ENCODE measurements at places on chromosomes 5 and 9.

DNA sequence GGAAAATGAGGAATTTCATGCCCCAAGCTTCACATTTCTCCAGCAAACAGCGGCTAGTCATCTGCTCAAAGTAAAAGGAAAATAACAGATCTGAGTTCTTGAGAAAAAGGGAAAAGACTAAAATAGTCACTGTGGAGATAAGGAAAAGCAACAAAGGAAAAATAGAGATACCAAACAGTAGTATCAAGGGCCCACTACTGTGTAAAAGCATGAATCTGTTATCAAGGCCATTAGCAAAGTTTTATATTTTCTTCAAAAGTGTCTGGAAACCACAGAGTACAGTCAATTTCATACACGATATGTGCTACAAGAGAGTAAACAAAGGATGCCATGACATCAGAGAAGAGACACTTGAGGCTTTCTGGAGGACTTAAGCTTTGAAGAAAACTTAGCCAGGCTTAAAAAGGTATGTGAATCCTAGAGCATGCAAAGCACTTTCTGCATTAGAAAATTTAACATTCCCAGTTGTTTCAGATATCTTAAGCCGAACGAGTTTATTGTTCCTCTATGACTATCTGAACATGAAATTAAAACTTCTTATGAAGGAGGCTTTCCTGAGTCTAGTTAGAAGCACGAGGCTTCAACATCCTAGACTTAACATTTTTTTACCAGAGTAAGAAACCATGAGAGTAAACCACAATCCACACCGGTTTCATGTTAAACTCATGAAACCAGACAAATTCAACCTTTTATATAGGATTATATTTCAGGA, 1.2 kb downstream of the TTC33 start:
- DNase-seq = peak; percentile 25

DNA sequence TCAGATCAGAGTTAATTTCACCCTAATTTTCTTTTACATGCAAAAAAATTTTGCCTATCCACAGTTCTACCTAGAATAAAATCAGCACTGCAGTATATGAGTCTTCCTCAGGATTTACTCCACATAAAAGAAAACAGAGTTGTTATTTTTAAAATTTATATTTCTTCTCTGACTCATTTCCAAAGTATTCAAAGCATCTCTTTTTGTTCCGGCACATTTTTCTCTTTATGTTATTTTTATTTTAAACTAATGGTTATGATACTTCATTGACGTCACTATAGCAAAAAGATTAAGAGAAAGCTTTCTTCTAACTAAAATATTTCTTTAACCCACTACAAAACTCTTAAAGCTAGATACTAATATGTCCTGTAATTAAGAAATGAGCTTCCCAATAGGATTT, 590.4 kb downstream of the PRELID2 start:
- DNase-seq = no peak

GRCh38 chr9:128428644-128429512, 8.2 kb downstream of the CERCAM start:
- no peak for DNase-seq

DNA sequence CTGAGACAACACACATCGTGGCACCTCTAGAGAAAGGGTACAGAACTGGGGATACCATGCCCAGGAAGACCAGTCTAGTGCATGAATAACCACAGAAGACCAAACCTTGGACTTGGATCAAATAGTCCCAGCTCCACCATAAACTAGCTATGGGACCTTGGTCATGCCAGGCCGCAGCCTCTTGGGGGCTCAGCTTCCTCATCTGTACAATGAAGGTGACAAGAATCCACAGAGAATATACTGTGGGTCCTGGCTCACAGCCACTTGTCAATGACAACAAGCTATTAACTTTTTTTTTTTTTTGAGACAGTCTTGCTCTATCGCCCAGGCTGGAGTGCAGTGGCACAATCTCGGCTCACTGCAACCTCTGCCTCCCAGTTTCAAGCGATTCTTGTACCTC, 3.9 kb downstream of the KYAT1 start:
- peak; percentile 26 for DNase-seq

GRCh38 chr5:107067395-107067794, 603.3 kb downstream of the EFNA5 start:
- no peak for DNase-seq

All from small intestine (tissue), 16 donors.